Activated T-helper 2 cell treated with anti-CD3 and anti-CD28 coated beads, Interferon-gamma antibody, Interleukin-2, Interleukin-4, amounts not matched to agents 10 μg/mL and 5 μg/mL and 100 μg/mL, durations not matched to agents 14 hours and 24 hours and 36 hours (primary cell): ENCODE measurements at places on chromosomes 3 and 15. TPM values are rescaled to one million over a fixed set of nuclear protein-coding genes. Genes with fewer than 3 reads are reported as not detected.
A peak's percentile ranks its signal among the peaks of the same experiment; 100 is the strongest.

DNA sequence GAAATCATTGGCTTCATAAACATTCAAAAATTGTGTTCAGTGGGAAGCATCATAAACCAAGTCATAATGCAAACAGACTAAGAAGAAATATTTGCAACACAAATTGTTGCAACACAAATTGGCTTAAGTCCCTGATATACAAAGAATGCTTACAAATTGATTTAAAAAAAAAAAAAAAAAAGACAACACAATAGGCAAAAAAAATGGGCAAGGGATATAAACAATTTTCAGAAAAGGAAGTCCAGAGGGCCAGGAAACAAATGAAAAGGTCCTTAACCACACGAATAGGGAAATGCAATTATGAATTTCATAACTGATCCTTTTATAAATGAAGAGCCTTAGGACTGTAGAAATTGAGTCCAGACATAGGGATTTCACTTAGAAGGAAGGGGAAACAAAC is 98.9 kb downstream of the LRRK1 start:
- no peak for DNase-seq
- H3K27me3 ChIP-seq = no peaks in the 10 kb centered on the region
- no peaks in the 10 kb centered on the region for H3K36me3 ChIP-seq
- no peaks in the 10 kb centered on the region for H3K4me1 ChIP-seq
- no peak overlapping the region for H3K4me3 ChIP-seq

DNA sequence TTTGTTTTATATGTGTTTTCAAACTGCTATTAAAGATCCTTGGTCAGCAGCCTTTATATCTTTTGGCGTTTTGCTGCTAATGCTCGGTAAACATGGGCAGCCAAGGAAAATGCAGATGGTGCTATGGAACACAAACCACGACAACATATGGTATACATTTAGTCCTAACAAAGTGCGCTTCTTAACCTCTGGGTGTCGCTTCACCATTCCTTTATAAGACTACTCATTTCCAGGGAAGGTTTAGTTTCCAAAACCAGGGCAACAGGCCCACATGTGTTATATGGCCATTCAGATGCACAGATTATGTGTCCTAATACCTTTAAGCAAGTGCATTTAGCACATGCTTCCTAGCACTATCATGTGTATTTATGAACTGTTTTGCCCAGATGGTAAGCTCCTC is 14.7 kb downstream of the SHOX2 start:
- peaks cover 66% of the 10 kb centered on the region for H3K27me3 ChIP-seq
- H3K27ac ChIP-seq = no peak overlapping the region
- no peak for DNase-seq
- no peaks in the 10 kb centered on the region for H3K4me1 ChIP-seq

DNA sequence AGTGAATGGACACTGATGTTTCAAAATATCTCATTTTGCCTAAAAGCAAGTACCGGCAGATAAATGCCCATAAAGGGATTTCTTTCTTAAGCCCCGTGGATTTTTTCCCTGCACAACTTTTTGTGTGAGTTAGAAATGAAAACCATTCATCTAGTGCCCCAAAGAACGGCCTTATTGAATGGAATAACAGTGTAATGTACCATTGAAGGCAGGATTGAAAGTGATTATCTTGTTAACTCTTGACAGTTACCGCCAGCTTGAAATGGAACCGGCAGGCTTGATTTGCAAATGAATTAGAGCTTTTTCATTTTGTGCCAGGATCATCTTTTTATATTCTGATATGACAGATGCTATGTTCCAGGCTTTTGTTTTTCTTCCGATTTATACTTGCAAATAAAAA is 162.2 kb downstream of the RSRC1 start:
- DNase-seq = no peak
- peaks cover 9% of the 10 kb centered on the region for H3K36me3 ChIP-seq
- H3K4me3 ChIP-seq = no peak overlapping the region
- no peak overlapping the region for H3K27ac ChIP-seq
- H3K4me1 ChIP-seq = no peaks in the 10 kb centered on the region
- H3K27me3 ChIP-seq = no peaks in the 10 kb centered on the region

DNA sequence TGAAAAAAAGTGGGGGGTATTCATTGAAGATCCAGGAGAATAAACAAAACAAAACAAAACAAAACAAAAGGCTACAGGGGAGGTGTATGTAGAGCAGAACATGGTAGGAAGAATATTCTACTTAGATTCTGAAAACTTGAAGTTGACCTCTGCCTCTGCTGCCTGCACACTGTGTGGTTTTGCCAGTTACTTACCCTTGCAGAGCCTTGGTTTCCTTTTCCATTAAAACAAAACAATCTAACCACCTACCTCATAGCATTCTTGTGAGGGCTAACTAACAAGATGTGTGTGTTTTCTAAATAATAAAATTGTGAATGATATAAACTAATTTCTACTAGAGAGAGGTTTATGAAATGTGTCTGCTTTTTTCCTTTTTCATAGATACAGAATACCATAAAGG is 423.1 kb downstream of the TIGIT start:
- no peak overlapping the region for H3K4me3 ChIP-seq
- no peaks in the 10 kb centered on the region for H3K36me3 ChIP-seq
- DNase-seq = no peak
- peaks cover 3% of the 10 kb centered on the region for H3K27me3 ChIP-seq

DNA sequence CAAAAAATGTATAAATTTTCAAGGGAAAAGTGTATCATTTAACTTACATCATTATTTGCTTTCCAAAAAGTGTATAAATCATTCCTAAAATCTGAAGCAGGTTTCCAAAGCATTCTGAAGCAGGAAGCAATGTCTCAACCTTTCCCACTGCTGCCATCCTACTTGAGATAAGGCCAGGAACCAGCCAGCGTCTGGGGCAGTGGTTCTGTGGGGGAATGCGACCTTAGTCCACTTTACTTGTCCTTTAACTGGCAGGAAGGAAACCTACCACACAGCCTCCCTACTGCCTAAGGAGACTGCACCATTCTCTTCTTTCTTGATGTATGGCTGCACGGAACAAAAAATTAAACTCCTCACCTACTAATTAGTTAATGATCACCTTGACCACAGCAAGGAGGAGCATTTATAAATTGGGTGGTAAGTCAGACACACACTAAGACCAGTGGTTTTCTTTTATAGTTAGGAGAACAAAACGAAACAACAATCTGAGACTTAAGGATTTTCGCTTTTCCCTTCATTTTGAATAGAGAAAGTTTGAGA is 3.7 kb downstream of the SORD start:
- H3K4me1 ChIP-seq = peaks cover 13% of the 10 kb centered on the region
- no peak for DNase-seq
- H3K27ac ChIP-seq = no peak overlapping the region
- H3K36me3 ChIP-seq = peaks cover 3% of the 10 kb centered on the region

GRCh38 chr3:171001957-171002694 is 24.4 kb downstream of the SLC2A2 start:
- no peaks in the 10 kb centered on the region for H3K4me1 ChIP-seq
- no peak overlapping the region for H3K27ac ChIP-seq
- H3K27me3 ChIP-seq = peaks cover 15% of the 10 kb centered on the region
- H3K36me3 ChIP-seq = no peaks in the 10 kb centered on the region
- no peak overlapping the region for H3K4me3 ChIP-seq
- no peak for DNase-seq

FBXW12 gene
- 0.14 TPM in 1 of 2 replicates, not detected in the other for total RNA-seq

DNA sequence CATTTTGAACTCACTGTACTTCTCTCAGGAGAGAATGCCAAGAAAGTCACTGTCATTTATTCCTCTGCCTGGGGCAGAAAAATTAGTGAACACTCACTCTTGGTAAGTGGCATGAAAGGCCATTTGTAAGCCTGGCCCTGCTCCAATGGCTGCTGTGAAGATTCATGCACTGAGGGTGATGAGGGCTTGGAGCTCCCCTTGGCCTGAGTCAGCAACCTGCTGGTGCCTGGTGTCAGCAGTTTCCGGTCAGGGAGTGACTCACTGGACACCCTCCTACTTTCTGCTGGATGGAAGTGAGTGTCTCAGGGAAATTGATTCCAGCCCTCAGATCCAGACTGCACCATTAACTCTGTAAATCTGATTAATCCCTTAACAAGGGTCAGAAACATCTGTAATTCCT is 37.6 kb downstream of the TRA2B start:
- no peaks in the 10 kb centered on the region for H3K4me1 ChIP-seq
- DNase-seq = no peak
- no peak overlapping the region for H3K4me3 ChIP-seq
- no peaks in the 10 kb centered on the region for H3K36me3 ChIP-seq
- peaks cover 5% of the 10 kb centered on the region for H3K27me3 ChIP-seq

CHRNA7 gene
- total RNA-seq = 0.09 and 0.25 TPM in 2 replicates

TRIM42 gene
- not detected in 2 replicates for total RNA-seq

- no peak overlapping the region for H3K4me3 ChIP-seq
- H3K27ac ChIP-seq = peak overlapping the region; percentile 89
- H3K36me3 ChIP-seq = no peaks in the 10 kb centered on the region
- H3K4me1 ChIP-seq = peaks cover 66% of the 10 kb centered on the region
Measured at GRCh38 chr15:38683382-38684242, 119.0 kb upstream of the RASGRP1 start.
